RWPE1 (cell line): ENCODE measurements at places on chromosomes 1 and 21.

GRCh38 chr1:211739671-211740411 is 64.4 kb upstream of the NEK2 start:
- no peak for DNase-seq

- no peak for DNase-seq
Measured at GRCh38 chr1:89257041-89257440, 15.6 kb downstream of the GBP5 start.

DNA sequence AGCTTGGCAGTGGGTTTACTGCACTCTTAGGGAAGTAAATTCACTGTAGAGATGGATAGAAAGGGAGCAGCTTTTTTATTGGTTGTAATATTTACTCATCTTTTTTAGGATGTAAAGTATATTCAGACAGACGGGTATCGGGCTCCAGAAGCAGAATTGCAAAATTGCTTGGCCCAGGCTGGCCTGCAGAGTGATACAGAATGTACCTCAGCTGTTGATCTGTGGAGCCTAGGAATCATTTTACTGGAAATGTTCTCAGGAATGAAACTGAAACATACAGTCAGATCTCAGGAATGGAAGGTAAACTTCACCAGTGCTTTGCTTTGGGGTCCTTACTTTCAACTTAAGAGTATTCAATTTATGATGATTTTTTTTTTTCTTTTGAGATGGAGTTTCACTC is 3.2 kb downstream of the UHMK1 start:
- no peak for DNase-seq

DNA sequence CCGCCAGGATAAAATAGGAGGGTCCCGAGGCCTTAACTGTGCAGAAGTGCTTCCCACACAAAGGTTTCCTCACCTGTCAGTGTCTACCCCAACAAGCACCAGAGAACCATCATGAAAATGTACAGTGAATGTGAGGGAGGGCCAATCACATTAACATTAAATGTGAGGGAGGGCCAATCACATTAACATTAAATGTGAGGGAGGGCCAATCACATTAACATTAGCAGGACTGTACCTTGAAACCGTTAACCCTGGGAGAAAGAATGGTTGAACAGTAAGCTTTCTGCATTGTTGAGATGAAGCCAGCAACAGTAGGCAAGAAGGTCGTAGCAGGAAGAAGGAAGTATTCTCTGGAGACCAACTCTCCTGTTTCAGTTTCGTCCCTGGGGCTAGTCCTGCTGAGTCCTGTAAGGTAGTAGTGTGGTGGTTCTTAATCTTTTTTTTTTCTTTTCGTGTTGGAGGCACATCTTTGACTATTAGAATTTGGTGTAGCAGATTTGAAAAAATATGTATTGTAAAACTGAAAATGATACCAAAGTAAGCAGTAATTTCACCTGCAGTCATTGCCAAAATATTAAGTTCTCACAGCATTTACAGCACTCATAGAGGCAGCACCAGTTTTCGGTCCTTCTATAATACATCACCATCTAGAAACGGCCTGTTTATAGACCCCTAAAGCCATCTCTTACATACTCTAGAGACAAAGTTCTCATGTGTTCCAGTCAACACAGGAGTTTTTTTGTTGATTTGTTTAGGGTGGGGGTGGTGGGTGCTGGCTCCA is 98.6 kb upstream of the PPP2R5A start:
- no peak for DNase-seq

GRCh38 chr1:25927521-25928265 is 21.5 kb upstream of the STMN1 start:
- no peak for DNase-seq
